Amniotic epithelial cell (primary cell): ENCODE measurements at places on chromosomes 5 and 9.

DNA sequence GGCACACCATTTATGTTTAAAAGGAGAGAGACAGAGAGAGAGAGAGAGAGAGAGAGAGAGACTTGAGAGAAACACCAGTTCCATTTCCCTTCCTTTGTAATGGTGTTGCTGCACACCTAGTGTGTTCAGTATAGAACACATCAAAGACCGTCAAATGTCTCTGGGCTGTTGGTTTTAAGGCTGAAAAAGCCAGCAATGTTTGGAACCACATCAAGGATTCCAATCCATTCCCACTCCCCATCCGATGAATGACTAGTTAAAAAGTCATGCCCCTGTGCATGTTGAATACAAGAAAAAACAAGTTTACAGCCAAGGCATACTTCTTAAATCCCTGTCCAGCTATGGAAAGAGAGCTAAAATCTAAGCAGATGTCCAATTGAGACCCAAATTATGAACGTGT, 83.0 kb upstream of the IFNE start:
- no peak for DNase-seq

- DNase-seq: peak; percentile 46
Observed at GRCh38 chr5:140312067-140312790, 9.3 kb upstream of the PFDN1 start.

DNA sequence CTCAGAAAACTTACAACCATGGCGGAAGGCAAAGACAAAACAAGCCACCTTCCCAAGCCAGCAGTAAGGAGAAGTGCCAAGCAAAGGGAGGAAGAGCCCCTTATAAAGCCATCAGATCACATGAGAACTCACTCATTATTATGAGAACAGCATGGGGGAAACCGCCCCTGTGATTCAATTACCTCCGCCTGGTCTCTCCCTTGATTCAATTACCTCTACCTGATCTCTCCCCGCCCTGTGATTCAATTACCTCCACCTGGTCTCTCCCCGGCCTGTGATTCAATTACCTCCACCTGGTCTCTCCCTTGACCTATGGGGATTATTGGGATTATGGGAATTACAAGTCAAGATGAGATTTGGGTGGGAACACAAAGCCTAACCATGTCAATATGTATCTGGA, 467.3 kb upstream of the FTMT start:
- no peak for DNase-seq

GRCh38 chr5:43298443-43298842, 14.8 kb downstream of the HMGCS1 start:
- no peak for DNase-seq

- no peak for DNase-seq
Observed at GRCh38 chr5:174825587-174825986, 101.2 kb downstream of the MSX2 start.

DNA sequence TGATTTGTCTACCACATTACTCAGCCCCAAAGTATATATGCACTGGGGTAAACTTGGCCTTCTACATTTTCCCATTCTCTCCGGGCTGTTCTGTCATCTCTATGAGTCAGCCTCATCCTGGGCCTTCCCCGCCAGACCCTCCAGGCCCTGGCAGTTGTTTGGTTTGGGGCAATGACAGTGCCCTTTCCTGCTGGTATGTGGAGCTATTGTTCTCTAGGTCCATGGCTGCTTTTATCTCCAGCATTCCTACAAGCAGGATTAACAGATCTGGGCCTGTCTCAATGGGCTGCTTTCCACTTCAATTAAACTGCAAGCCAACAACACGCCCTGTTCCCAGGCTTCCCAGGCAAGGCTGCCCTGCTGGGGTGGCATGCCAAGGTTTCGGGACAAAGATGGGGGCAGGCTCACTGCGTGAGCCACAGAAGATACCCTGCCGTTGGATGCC, 136.4 kb downstream of the SLIT3 start:
- DNase-seq: peak; percentile 82

DNA sequence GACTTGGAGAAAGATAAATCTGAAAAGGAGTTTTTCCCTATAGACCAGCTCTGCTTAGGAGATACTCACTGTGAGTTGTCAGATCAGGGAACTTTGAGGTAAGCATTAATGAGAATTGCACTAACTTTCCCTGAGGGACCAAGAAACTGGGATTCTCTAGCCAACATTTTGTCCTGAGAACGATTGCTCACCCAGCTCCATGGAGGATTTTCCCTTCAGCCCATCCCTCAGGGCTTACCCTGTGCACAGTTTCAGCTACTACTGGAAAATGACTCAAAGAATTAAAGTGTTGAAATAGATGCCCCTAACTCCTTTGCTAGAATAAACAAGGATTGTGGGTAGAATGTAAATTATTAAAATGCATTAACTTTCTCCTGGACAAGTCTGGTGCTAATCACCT, 237.2 kb upstream of the IL12B start:
- no peak for DNase-seq

- no peak for DNase-seq
Observed at GRCh38 chr5:79030663-79031484, 38.6 kb downstream of the DMGDH start.

DNA sequence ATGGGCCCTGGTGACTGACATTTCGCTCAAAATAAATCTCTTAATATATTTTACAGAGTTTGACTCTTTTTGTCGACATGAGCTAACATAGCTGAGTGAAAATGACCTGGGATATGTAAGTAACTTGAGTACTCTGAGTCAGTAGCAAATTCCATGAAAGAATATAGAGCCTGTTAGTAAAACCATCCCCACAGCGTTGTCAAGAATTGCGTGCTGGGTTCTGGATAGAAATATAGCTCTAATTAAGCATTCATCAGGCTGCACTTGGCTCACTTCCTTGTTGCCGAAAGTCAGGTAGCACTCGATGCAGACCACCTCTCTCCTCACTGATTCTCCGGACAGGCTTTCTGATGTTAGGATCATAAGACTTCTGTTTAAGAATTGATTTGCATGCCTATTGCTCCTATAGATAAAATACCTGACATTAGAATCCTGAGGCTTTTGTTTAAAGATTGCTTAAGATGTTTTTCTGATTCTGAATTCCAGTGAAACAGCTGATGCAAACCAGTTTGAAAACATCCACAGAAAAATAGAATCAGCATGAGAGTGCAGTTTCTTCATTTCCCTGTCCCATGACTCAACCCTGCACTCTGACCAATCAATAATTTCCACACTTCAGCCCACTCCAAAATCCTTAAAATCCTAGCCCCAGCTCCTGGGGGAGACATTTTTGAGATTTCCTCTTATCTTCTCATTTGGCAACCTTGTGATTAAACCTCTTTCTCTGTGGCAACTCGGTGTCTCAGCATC, 310.6 kb downstream of the DIRAS2 start:
- DNase-seq: peak; percentile 92

DNA sequence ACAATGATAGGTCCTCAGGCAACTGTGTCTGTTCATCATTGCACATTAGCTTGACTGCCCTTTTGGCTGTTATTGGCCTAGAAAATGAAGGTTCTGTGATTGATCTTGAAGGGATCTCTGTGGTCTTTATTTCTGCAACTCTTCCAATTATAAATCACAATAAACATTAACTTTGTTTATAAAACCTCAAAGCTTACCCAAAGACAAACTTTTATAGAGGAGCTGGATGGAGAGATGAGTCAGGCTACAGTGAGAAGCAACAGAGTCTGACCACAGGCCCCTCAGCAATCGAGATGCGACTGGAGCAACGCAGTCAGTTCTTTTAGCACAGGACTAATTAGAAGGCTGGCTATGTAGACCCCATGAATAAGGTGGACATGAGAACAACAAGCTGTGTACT, 5.3 kb downstream of the MACROH2A1 start:
- peak; percentile 66 for DNase-seq

DNA sequence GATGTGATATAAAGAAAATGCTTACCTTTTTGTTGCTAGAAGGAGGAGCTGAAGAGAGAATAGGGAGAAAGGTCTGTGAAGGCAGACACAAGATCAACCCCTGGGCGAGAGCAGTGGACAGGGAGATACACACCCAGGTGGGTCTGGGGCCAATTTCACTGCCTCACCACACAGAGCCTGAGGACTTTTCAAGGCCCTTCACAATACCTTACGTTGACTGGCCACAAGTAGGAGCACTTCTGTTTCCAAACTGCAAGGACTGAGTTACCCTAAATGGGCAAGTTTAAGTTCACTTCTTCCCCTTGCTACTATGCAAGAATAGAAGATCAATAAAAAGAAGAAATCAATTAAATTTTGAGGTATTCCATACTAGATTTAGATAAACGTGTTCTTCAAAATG, 174.5 kb upstream of the SLC12A2 start:
- peak; percentile 62 for DNase-seq

DNA sequence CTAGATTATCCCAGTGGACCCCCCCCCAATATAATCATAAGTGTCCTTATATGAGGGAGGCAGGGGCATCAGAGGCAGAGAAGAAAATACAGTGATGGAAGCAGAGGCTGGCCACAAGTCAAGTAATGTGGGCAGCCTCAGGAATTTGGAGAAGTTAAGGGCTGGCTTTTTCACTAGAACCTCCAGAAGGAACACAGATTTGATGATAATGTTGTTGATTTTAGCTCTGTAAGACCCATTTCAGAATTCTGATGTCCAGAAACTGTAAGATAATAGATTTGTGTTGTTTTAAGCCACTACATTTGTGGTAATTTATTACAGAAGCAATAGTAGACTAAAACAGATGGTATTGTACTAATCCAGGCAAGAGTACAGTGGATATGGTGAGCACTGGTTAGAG, 36.3 kb upstream of the LRRTM2 start:
- DNase-seq: peak; percentile 64

- no peak for DNase-seq
Observed at GRCh38 chr5:56740868-56741267, 74.5 kb upstream of the MAP3K1 start.

GRCh38 chr5:73444499-73445438, 3.8 kb downstream of the FOXD1 start:
- no peak for DNase-seq

GRCh38 chr9:107484117-107484723, 5.3 kb downstream of the KLF4 start:
- peak; percentile 80 for DNase-seq

DNA sequence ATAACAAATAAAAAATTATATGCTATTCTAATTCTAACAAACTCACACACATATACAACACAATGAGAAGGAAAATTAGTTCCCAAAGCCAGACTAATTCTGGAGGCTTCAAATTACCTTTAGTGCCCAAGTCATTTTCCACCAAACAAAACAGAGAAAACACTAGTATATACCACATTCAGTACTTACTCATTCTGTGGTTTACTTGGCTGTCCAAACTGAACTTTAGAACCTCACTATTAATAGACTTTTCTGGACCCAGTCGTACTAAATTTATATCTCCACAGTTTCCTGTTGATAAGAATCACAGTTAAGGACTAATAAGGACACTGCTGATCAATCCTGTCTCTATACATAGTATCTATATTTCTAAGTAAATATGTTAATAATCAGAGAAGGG, 66.4 kb downstream of the SETX start:
- DNase-seq: peak; percentile 61

DNA sequence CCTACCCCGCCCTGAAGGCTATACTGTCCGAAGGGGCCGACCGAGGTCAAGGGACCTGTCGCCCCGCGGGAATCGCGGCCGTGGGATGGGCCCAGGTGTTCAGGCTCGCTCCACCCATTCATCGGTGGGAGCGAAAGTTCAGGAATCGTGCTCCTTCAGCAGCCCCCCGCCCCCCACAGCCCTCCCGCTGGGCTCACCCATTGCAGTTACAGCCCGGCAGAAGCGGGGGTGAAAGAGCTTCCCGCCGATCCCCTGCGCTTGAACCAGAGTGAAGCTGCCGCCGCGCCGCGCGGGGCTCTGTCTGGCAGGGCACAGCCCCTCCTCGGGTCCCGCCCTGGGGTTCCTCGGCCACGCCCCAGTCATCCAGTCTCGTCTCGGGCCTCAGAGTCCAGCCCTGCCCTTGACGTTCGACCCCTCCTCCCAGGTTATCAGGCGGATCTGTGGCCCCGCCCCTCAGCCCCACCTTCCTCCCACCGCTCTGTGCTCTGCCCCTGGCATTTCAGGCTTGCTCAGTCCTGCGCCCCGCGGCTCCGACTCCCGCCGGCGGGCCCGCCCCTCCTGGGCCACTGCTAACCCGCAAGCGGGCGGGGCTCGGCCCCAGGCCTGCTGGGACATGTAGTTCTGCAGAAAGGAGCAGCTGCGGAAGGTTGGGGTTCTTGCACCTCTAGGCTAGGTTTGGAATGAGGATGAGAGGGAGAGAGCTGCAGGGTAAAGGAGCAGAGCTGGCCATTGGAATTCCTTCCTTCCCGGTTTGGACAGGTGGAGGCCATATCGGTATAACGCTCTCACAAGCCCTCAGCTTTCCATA, at the start of gene MYORG:
Gene MYORG, minus strand, starts transcription at position 303 of the 808 bp plus-strand sequence. CDS start 3,955 bp downstream, outside the sequence.
- peak; percentile 89 for DNase-seq

DNA sequence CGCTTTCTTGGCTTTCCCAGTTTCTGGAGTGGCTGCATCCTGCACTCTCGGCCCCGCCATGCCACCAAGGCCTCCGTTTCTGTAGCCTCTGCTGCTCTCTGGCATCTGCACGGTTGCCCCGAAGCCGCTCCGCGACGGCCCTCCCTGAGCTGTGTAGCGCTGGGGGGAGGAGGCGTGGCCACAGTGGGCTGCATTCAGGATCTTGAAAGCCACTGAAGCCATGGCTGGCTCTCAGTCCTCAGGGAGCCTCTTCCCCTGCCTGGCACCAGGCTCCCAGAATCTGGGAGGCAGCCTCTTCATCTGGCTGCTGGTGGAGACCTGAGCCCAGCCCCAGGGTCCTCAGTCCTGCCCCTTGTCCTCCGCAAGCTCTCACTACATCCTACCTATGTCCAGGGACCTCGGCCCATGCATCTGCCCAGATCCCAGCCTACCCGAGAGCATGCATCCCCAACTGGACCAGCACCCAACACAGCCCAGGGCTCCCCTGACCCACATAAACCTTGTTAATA, 25.1 kb downstream of the PAEP start:
- no peak for DNase-seq

DNA sequence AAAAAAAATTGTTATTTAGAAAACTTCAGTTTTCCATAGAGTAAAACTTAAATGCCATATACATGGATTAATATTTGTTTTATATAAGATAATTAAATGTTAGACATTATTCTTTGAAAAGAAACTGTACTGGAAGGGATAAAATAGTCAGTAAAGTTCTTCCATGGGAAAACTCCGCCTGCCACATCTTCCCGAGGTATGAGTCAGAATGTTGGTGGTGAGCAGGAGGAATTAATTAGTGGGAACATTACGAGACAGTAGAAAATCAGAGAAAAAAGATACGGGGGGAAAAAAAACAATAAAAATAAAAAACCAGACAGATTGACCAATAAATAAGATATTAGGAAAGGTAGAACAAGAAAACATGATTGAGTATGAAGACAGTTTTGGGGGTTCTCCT, 930.3 kb upstream of the C9orf72 start:
- DNase-seq: no peak

DNA sequence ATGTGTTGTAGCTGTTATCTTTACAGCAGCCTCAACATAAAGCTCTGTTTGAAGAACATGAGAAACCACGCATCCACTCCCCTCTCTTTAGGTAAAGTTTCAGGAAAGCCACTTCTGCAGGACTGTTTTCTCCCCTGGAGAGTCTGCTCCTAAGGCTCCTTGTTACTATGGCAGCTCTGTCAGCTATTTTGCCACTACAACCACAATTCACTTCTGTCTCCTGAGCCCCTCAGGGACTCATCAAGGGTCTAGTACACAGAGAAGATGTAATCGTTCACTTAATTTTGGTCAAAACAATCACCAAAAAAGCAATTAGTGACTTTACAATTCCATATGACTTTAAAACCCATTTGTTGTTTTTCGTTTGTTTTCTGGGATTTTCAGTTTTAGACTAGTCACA, 157.7 kb downstream of the FBN2 start:
- DNase-seq: no peak

GRCh38 chr5:143533978-143534760, 130.7 kb upstream of the NR3C1 start:
- DNase-seq: no peak

- no peak for DNase-seq
Observed at GRCh38 chr5:134084022-134084565, 30.4 kb upstream of the TCF7 start.
